ENCODE measurements at places on chromosomes 5 and 9.

DNA sequence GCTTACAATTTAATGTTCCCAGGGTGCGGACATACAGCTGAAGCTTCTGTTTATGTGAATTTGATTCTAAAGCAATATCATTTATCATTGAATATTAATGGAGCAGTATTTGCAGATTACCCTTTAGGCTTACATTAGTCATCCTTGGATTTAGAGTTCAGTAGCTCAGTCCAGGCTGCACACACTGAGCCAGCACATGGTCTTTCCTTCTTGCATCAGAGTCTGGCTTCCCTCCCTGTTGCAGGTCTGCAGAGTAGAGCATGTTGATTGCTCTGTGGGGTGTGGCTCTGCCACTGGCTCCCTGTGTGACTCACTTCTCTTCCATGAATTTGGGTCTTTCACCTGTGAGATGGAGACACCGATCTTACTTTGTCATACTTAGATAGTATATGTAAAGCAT is 36.8 kb downstream of the NSG2 start:
- DNase-seq: no peak

DNA sequence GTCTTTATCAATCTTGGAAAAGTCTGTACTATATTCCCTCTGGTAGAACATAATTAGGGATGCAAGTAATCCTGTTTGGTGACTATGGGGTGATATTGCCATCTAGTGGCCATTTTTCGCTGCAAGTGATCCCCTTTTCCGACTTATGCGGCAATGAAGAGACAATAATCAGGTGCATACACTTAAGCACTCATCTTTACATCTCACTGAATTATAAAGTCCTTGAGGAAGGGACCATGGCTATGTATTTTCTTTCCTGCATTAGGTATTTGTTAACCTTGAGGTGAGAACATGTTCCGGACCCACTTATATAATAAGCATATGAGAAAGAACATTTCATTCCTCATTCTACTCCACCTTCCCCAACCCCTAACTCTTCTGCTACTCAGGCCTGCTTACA is 19.6 kb upstream of the LIX1 start:
- peak; percentile 71 for DNase-seq

- no peak for DNase-seq
Observed at GRCh38 chr9:95045751-95046150, 271.8 kb downstream of the FANCC start.

GRCh38 chr9:5622016-5622415 is 6.9 kb upstream of the RIC1 start:
- DNase-seq: no peak

All from retina (tissue), 1 donor.